ENCODE measurements at places on chromosomes 3 and 15. TPM values are rescaled to one million over a fixed set of nuclear protein-coding genes. Genes with fewer than 3 reads are reported as not detected.

SAMMSON gene
- polyA plus RNA-seq: not detected

NR1I2 gene
- not detected for polyA plus RNA-seq

JAGN1 gene
- polyA plus RNA-seq: 48.2 TPM

TM6SF1 gene
- 0.16 TPM for polyA plus RNA-seq

NMD3 gene
- 15.5 TPM for polyA plus RNA-seq

GOLGA8K gene
- not detected for polyA plus RNA-seq

NEK10 gene
- 0.08 TPM for polyA plus RNA-seq

FGF12 gene
- 0.10 TPM for polyA plus RNA-seq

PLA2G4B gene
- 5.5 TPM for polyA plus RNA-seq

CHST13 gene
- polyA plus RNA-seq: 0.02 TPM

FBXO40 gene
- not detected for polyA plus RNA-seq

NPHP3 gene
- polyA plus RNA-seq: 3.4 TPM

SCAMP5 gene
- 0.36 TPM for polyA plus RNA-seq

FAM174B gene
- 0.25 TPM for polyA plus RNA-seq

SEMA7A gene
- polyA plus RNA-seq: 32.3 TPM

SPESP1 gene
- 4.1 TPM for polyA plus RNA-seq

ALS2CL gene
- polyA plus RNA-seq: 27.4 TPM

IQCB1 gene
- polyA plus RNA-seq: 8.9 TPM

GHRL gene
- not detected for polyA plus RNA-seq

SETMAR gene
- 9.3 TPM for polyA plus RNA-seq

CPNE9 gene
- not detected for polyA plus RNA-seq

PSTPIP1 gene
- polyA plus RNA-seq: 5.4 TPM

PTX3 gene
- 0.40 TPM for polyA plus RNA-seq

HRG gene
- polyA plus RNA-seq: not detected

SLC28A1 gene
- not detected for polyA plus RNA-seq

GJD2 gene
- polyA plus RNA-seq: not detected

MSL2 gene
- polyA plus RNA-seq: 4.7 TPM

HESX1 gene
- 0.17 TPM for polyA plus RNA-seq

SLC22A14 gene
- polyA plus RNA-seq: 0.08 TPM

SENP7 gene
- polyA plus RNA-seq: 1.3 TPM

TF gene
- polyA plus RNA-seq: under 0.01 TPM

AHSG gene
- polyA plus RNA-seq: 0.26 TPM

CCR3 gene
- not detected for polyA plus RNA-seq

NAALADL2 gene
- not detected for polyA plus RNA-seq
